Kidney tubule cell (primary cell): ENCODE measurements at places on chromosomes 5 and 9.

- peak; percentile 76 for DNase-seq
Measured at GRCh38 chr9:85248514-85249312, 493.0 kb downstream of the AGTPBP1 start.

GRCh38 chr5:38534156-38534453, 22.3 kb downstream of the LIFR start:
- DNase-seq, result no peak

- no peak for DNase-seq
Measured at GRCh38 chr9:17938035-17938655, 359.3 kb downstream of the SH3GL2 start.

- no peak for DNase-seq
Measured at GRCh38 chr5:133132717-133133116, 80.9 kb downstream of the HSPA4 start.

DNA sequence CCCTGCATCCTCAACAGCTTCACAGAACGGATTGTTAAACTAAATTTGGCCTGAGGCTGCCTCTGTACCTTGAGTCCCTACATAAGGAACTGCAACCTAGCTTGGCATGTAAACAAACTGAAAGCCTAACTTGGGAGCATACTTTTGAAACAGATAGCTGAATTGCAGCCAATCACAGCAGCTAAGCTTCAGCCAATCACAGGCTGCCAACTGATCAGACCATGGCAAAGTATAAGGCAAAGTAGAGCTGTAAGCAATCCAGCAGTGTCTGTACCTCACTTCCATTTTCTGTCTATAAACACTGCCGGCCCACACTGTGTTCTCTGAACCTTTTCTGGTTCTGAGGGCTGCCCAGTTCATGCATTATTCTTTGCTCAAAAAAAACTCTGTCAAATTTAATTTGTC, 8.9 kb upstream of the ZNF483 start:
- DNase-seq, result no peak

DNA sequence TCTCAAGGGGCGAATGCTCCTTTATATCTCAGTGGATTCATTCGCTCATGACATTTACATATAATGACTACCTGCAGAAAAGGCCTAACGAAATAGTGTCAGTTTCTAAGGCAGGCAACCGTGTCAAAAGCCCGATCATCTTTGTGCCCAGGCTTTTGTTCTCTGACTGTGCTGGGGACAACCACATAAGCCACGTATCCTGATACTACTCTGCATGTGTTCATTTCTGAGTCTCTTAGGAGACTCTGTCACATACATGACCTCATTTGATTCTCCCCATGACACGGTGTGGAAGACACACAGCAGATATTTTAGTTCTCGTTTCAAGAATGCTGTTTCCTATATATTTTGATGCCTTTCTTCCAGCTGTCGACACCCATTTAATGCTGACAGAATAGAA, 598.5 kb downstream of the BNC2 start:
- no peak for DNase-seq

- no peak for DNase-seq
Measured at GRCh38 chr9:127611603-127611898, 526 bp upstream of the STXBP1 start.

- no peak for DNase-seq
Measured at GRCh38 chr9:1025131-1025530, 25.0 kb upstream of the DMRT2 start.

GRCh38 chr5:82772281-82772680, 304.9 kb downstream of the TMEM167A start:
- DNase-seq, result no peak

- DNase-seq, result no peak
Measured at GRCh38 chr9:110064803-110065202, 143.2 kb downstream of the C9orf152 start.

GRCh38 chr5:145628525-145628924, 206.6 kb downstream of the PRELID2 start:
- DNase-seq, result no peak
